ENCODE measurements at places on chromosomes 3 and 15. TPM values are rescaled to one million over a fixed set of nuclear protein-coding genes. Genes with fewer than 3 reads are reported as not detected.

DNA sequence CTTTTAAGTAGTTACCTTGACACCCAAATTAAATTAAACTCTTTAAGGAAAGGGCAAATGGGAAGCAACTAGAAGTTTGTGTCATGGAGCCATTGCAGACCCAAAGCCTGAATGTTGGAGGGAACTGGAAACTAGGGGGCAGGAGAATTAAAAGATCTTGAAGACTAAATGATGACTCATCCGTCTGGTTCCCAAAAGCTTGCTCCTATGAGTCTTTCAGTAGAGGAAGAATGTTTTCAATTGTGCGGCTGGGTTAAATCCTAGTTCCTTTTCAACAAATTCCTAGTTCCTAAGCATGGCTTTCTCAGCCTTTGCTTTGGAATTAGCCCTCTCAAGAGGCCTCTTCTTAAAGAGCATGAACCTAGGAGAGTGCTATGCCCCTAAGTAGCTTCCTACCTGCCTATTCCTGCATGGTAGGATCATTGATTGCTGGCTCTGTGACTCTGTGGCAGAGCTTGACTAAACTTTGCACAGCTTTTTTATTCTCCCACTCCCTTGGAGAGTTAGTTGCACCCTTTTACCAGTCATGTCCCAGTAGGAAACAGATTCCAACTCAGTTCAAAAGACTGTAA lies 17.7 kb downstream of the CLEC3B start:
- H3K4me3 ChIP-seq: no peak overlapping the region
- H3K27me3 ChIP-seq: peaks cover 31% of the 10 kb centered on the region
- no peak for DNase-seq
- peaks cover 21% of the 10 kb centered on the region for H3K4me1 ChIP-seq
- H3K27ac ChIP-seq: no peak overlapping the region

DNA sequence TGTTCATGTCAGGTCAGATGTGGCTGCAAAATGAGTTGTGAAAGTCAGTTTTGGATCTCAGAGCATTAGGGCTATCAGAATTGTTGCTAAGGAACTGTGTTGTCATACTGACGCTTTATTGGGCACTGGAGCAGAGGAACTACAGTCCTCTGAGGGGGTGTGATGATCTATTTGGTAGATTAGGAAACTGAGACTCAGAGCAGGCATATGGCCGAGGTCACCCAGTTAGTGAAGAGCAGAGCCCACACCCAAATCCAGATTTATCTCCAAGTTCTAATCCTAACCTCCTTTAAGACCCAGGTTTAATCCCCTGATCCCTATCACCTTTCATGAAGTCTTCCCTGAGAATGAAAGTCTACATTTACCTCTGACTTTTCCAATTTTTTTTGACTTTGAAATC lies 25.6 kb upstream of the GLCE start:
- peaks cover 36% of the 10 kb centered on the region for H3K27me3 ChIP-seq
- no peaks in the 10 kb centered on the region for H3K36me3 ChIP-seq
- no peak overlapping the region for H3K4me3 ChIP-seq
- no peak overlapping the region for H3K27ac ChIP-seq

DNA sequence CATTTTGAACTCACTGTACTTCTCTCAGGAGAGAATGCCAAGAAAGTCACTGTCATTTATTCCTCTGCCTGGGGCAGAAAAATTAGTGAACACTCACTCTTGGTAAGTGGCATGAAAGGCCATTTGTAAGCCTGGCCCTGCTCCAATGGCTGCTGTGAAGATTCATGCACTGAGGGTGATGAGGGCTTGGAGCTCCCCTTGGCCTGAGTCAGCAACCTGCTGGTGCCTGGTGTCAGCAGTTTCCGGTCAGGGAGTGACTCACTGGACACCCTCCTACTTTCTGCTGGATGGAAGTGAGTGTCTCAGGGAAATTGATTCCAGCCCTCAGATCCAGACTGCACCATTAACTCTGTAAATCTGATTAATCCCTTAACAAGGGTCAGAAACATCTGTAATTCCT lies 37.6 kb downstream of the TRA2B start:
- H3K4me3 ChIP-seq: no peak overlapping the region
- peaks cover 3% of the 10 kb centered on the region for H3K36me3 ChIP-seq
- peaks cover 6% of the 10 kb centered on the region for H3K27me3 ChIP-seq
- H3K27ac ChIP-seq: no peak overlapping the region
- H3K4me1 ChIP-seq: no peaks in the 10 kb centered on the region

DNA sequence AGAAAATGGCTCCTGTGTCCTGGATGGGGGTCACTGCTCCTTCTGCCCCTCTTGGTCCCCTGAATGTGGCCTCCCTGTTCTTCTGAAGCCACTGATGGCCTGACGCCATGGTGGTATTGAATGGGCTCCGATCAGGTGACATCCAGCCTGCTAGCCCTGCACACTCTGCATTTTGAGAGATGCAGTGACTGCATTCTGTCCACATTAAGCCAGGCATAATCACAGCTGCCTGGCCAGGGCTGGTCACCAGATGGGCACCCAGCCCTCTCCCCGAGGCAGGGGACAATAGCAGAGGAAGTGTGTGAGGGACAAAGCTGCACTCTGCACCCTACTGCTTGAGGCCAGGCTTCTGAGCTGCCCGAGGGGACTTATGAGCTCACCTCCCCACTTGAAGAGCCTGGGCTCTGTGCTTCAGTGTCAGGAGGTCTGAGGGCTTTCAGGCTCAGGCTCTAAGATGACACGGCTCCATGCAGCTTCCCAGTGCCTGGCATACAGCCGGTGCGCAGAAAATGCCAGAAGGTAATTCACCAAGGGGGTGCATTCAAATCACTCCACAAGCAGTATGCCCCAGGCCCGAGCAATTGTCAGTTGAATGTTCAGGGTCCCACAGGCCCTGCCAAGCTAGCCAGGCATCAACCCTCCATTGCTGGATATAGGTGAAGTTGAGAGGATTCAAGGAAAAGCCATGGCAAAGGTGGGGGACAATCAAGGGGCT lies 56.8 kb downstream of the WNT7A start:
- H3K27me3 ChIP-seq: no peaks in the 10 kb centered on the region
- DNase-seq: no peak
- no peaks in the 10 kb centered on the region for H3K36me3 ChIP-seq
- no peaks in the 10 kb centered on the region for H3K4me1 ChIP-seq

DNA sequence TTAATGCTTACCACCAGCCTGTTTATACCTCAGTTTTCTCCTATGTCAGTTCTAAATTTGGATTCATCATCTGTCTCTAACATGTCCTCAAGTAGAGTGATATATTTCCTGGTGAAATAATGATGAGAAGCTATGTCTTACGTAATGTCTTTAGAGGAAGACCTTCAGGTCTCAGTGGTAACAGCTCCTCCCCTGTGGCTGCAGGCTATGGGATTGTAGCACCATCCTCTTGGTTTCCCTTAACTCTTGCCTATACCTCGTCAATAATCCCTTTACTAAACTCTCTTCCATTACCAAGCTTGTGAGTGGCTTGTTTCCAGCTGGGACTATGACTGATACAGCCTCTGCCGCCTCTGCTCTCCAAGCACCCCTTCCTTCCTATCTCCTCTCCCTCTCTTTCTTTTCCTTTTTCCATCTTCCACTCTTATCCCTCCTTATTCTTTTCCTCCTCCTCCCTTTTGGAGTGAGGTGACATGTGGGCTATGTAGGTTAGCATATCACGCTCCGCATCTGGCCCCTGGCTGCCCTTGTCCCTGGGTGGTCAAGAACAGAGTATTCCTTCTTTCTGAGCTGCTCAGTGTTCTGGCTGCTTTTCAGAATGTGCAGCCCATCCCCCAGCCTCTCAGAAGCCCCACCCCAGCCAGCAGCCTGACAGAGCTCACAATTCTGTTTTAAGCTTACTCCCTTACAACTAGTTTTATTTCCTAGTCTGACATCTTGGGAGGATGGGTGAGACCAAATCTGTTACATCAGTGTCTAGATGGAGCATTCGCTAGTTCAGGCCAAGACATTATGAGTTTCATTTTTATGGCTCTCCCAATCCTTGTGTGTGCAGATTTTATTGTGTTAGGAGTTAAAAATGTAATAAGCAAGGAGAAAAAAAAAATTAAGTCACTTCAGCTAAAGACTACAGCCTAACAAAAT lies 75.0 kb upstream of the RNU6-1 start:
- peaks cover 8% of the 10 kb centered on the region for H3K27me3 ChIP-seq
- no peak overlapping the region for H3K27ac ChIP-seq
- no peak overlapping the region for H3K4me3 ChIP-seq

DNA sequence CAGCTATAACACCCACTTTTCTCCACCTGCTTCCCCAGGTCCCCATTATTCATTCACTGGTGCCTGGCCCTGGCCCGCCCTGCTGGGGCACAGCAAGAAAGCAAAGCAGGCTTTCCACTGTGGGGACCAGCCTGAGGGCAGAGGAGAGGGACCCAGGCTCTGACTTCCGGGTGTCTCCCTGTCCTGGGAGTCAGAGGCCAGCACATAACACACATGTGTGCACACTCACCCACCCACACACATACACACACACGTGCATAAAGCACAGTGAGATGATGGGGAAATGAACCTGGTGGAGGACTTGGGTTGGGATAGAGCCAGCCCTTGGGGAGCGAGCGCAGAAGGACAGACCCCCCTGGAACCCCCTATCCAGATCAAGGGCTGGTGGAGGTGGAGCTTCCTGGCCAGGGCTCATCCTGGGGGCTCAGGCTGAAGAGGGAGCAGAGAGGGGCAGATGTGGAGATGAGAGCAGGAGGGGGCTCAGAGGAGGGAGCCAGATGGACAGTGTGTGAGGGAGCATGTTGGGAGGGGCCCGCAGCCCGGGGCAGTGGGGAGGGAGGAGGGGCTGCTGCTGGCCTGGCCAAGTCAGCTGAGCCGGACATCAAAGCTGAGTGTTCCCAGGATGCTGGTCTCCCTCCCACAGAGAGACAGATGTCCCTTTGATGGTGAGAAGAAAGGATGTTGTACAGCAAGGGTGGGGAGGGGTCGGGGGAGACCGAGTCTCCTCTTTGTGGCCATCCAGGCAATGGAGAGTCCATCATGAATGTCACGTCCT lies 78.2 kb downstream of the LINGO1 start:
- no peak overlapping the region for H3K27ac ChIP-seq
- no peaks in the 10 kb centered on the region for H3K4me1 ChIP-seq
- H3K27me3 ChIP-seq: no peaks in the 10 kb centered on the region
- H3K4me3 ChIP-seq: no peak overlapping the region
- H3K36me3 ChIP-seq: no peaks in the 10 kb centered on the region
- DNase-seq: no peak

GRCh38 chr3:184543843-184544512 lies 17.6 kb upstream of the EPHB3 start:
- peak; percentile 67 for DNase-seq
- H3K36me3 ChIP-seq: no peaks in the 10 kb centered on the region

- H3K4me3 ChIP-seq: no peak overlapping the region
- peaks cover 1% of the 10 kb centered on the region for H3K4me1 ChIP-seq
- no peak overlapping the region for H3K27ac ChIP-seq
- DNase-seq: no peak
- peaks cover 41% of the 10 kb centered on the region for H3K36me3 ChIP-seq
Observed at GRCh38 chr3:113594066-113594465, 61.7 kb downstream of the SIDT1 start.

GRCh38 chr3:43733459-43734384 lies 43.0 kb downstream of the ABHD5 start:
- H3K27ac ChIP-seq: no peak overlapping the region
- DNase-seq: no peak
- no peaks in the 10 kb centered on the region for H3K27me3 ChIP-seq
- H3K4me3 ChIP-seq: no peak overlapping the region
- H3K36me3 ChIP-seq: peaks cover 3% of the 10 kb centered on the region

DNA sequence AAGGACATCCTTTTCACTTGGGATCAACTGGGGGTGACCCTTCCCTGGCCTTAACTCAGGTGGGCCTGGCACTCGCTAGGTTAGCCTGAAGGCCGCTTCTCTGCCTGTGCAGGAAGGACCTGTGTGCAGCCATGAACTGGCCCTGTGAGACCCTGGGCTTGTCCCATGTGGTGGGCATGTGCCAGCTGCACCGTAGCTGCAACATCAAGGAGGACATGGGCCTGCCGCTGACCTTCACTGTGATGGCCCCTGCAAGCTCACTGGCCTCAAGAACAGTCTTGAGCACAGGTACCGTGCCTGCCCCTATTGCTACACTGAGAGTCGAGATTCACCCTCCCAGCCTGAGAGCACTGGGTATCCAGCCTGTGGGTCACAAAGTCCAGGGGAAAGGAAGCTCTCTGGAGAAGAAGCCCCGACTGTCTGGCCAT lies 43.0 kb downstream of the SAXO2 start:
- H3K27me3 ChIP-seq: no peaks in the 10 kb centered on the region
- no peak overlapping the region for H3K4me3 ChIP-seq
- H3K27ac ChIP-seq: no peak overlapping the region
- no peaks in the 10 kb centered on the region for H3K4me1 ChIP-seq
- DNase-seq: no peak

DNA sequence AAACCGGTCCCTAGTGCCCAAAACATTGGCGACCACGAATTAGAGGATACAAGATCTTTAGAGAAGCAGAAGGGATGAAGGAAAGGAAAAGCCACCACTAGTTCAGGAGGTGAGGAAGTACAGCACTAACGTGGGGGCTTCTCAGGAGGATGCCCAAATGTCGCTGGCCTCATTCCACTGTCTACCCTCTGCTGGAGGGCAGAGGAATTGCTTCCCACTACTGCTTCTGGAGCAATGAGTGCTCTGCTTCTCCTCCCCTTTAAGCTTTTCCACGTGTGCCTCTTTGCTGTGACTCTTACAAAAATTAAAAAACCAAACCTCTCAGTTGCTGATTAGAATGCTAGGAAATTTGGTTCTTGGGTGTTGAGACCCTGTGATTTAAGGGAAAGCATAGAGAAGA lies 281.3 kb downstream of the CLSTN2 start:
- H3K4me1 ChIP-seq: no peaks in the 10 kb centered on the region
- no peak for DNase-seq
- H3K27me3 ChIP-seq: peaks cover 4% of the 10 kb centered on the region
- H3K4me3 ChIP-seq: no peak overlapping the region
- no peak overlapping the region for H3K27ac ChIP-seq

DNA sequence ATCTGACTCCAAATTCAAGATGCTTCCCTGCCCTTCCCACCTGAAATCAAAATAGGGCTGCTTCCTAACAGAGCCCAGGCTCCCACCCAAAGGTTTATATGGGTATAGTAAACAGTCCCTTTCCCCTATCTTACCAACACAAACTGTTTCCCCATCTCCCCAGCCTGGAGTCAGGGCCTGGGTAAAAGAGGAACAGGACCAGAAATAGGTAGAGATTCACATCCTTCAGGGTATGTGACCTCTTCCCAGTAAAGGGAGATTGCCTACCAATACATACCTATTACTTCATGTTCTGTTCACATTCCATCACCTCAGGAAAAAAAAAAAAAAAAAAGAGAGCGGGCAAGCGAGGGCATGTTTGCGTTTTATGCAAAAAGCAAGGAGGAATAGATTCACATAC lies 9.7 kb upstream of the SHF start:
- no peak for DNase-seq
- H3K27me3 ChIP-seq: peaks cover 6% of the 10 kb centered on the region
- H3K4me1 ChIP-seq: peaks cover 14% of the 10 kb centered on the region
- H3K27ac ChIP-seq: peak overlapping the region; percentile 76
- no peak overlapping the region for H3K4me3 ChIP-seq

The ZNF660 gene
- 2.0 TPM for total RNA-seq

The SLC22A14 gene
- 0.22 TPM for total RNA-seq

The MUSTN1 gene
- total RNA-seq: 1.3 TPM

The ABHD6 gene
- 4.4 TPM for total RNA-seq

All from activated naive CD8-positive, alpha-beta T cell treated with anti-CD3 and anti-CD28 coated beads, Interleukin-2, amount 10 ng/mL, durations not matched to agents 7 days and 5 days (primary cell).